ENCODE measurements at places on chromosomes 2 and 18. TPM values are rescaled to one million over a fixed set of nuclear protein-coding genes. Genes with fewer than 3 reads are reported as not detected.

The GAL3ST2 gene
- total RNA-seq = not detected

The CXCR1 gene
- 0.16 TPM for total RNA-seq

The TUBA3E gene
- total RNA-seq = not detected

The ADAM23 gene
- 2.5 TPM for total RNA-seq

The ARHGEF4 gene
- total RNA-seq = not detected

The MOGAT1 gene
- total RNA-seq = not detected

GRCh38 chr2:203880557-203881125 is 13.1 kb downstream of the CTLA4 start:
- no peak for DNase-seq
- H3K4me3 ChIP-seq = no peak overlapping the region
- H3K36me3 ChIP-seq = no peaks in the 10 kb centered on the region
- no peaks in the 10 kb centered on the region for H3K4me1 ChIP-seq
- no peaks in the 10 kb centered on the region for H3K27me3 ChIP-seq

- H3K36me3 ChIP-seq = no peaks in the 10 kb centered on the region
- DNase-seq = no peak
- no peak overlapping the region for H3K4me3 ChIP-seq
- H3K27ac ChIP-seq = no peak overlapping the region
- no peaks in the 10 kb centered on the region for H3K4me1 ChIP-seq
- no peaks in the 10 kb centered on the region for H3K27me3 ChIP-seq
Measured at GRCh38 chr2:56287974-56288373, 104.2 kb downstream of the CCDC85A start.

DNA sequence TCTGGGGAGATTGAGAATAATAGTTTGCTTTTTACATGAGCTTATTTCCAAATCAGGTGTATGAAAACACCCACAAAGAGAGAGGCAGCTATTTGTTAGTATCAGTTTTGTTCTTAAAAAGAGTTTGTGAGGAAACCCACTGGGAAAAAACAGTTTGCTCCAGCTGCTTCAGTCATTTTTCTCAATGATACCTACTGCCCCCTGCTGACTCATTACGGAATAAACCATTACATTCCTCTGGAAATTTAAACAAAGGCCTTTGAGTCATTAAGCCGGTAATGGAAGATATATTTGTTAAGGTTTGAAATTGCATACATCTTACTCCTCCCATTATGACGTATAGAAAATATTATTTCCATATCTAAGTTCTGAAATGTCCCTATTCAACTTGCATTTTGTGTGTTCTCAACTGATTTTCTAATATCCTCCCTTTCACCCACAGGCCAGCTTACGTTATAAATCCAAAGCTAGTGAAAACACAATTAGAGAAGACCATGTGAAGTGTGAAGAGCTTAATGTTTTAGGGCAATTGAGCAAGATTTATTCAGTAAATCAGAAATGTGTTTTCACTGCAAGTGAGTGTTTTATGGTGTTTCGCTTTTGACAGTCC is 761.6 kb downstream of the DSC3 start:
- H3K4me3 ChIP-seq = no peak overlapping the region
- no peaks in the 10 kb centered on the region for H3K27me3 ChIP-seq
- no peaks in the 10 kb centered on the region for H3K4me1 ChIP-seq
- DNase-seq = no peak

GRCh38 chr2:151118269-151118668 is 143.4 kb downstream of the RBM43 start:
- no peaks in the 10 kb centered on the region for H3K36me3 ChIP-seq
- no peak overlapping the region for H3K27ac ChIP-seq
- DNase-seq = no peak

GRCh38 chr2:162579986-162580385 is 236.1 kb downstream of the GCA start:
- no peaks in the 10 kb centered on the region for H3K27me3 ChIP-seq
- no peaks in the 10 kb centered on the region for H3K36me3 ChIP-seq

- H3K36me3 ChIP-seq = no peaks in the 10 kb centered on the region
- DNase-seq = no peak
- H3K4me1 ChIP-seq = no peaks in the 10 kb centered on the region
- H3K27me3 ChIP-seq = no peaks in the 10 kb centered on the region
- no peak overlapping the region for H3K27ac ChIP-seq
Measured at GRCh38 chr18:59961070-59961469, 61.3 kb downstream of the PMAIP1 start.

GRCh38 chr18:32271672-32272208 is 81.9 kb downstream of the MEP1B start:
- H3K27me3 ChIP-seq = no peaks in the 10 kb centered on the region
- H3K4me1 ChIP-seq = no peaks in the 10 kb centered on the region
- H3K4me3 ChIP-seq = no peak overlapping the region
- no peaks in the 10 kb centered on the region for H3K36me3 ChIP-seq
- peak; percentile 10 for DNase-seq
- H3K27ac ChIP-seq = no peak overlapping the region

DNA sequence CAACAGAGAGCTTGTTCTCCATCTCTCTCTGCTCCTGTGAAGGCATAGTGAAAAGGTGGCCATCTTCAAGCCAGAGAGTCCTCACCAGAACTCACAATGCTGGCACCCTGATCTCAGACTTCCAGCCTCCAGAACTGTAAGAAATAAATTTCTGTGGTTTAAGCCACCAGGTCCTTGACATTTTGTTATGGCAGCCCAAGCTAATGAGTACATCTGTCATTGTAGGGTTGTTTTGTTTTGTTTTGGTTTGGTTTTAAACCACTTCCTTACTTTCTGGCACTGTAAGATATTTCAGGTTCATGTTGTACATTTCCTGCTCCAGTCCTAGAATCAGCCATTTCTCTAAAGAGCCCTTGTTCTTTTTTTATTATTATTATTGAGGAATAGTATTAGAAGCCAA is 171.2 kb downstream of the CPS1 start:
- no peaks in the 10 kb centered on the region for H3K27me3 ChIP-seq
- no peaks in the 10 kb centered on the region for H3K36me3 ChIP-seq
- H3K4me1 ChIP-seq = no peaks in the 10 kb centered on the region

DNA sequence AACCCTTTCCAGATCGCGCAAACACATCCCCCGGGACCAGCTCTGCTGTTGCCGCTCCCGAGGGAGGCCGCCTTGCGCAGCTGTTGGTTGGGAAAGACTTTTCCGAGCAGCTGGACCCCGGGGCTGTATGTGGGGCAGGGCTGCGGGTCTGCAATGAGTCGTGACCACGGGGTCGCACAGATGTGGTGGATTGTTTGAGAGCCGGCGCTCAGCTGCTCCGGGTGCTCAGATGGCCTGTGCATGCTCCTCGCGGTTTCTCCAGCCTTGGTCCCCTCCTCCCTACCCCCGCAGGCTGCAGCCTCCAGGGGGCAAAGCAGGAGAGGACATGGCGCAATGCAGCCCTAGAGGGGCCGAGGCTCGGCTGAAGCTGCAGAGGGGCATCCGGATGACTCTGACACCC is 105.2 kb upstream of the OTOS start:
- no peak overlapping the region for H3K4me3 ChIP-seq
- no peaks in the 10 kb centered on the region for H3K4me1 ChIP-seq
- H3K27ac ChIP-seq = no peak overlapping the region
- DNase-seq = no peak

Data from naive thymus-derived CD4-positive, alpha-beta T cell (primary cell).